Activated CD4-positive, alpha-beta T cell treated with anti-CD3 and anti-CD28 coated beads, Interleukin-2, amount 50 U/mL, for 4 hours (primary cell): ENCODE measurements at places on chromosomes 13 and 19.

DNA sequence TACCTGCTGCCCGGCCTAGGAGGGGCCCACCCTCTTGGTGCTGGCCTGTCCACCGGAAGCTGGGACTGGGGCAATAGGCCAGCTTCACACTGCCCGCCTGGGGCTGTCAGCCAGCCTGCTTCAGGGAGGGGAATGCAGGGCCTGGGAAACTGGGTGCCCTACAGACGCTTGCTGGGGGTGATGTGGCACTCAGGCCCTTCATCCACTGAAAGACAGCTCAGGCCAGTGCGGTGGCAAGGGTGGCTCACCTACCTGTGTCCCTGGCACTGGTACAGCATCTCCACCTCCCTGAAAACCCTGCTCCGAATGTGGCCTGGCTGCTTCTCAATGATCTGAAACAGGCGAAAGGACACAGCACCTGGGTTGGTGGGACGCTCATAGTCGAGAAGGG lies 7.8 kb downstream of the MKNK2 start:
- no peak for DNase-seq

DNA sequence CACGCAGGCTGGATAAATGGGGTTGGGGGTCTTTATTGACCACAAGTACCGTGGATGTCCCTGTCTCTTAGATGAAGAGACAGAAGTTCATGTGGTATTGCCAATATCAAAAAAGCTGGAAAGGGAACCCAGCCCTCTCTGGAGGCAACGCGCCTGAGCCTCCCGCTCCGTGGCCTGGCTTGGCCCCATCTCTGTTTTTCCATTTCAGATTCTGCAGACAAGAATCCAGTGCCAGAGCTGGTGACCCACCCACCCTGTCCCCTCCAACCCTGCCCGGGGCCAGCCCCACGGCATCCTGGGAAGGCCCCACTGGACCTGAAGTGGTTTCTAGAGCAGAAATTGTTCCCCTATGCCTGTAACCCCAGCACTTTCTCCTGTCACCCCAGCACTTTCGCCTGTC lies 57.7 kb downstream of the PTPRS start:
- no peak for DNase-seq

DNA sequence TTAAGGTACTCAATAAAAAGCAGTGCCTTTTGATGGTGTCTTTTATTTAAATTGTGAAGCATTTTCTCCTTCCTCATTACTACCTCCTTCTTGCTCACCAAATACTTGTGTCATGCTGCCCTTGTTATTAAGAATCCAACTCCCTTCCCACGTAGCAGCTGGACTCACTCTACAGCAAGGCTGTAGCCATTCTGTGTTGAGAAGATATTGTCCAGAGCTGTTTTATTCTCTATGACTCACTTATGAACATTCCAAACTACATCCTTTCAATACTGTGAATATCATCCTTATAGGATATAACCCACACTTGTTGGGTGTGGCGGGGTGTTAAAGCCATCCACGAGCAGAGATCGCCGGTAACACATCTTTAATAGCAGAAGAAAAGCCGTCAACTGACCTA lies 1671.5 kb upstream of the SLC10A2 start:
- no peak for DNase-seq

DNA sequence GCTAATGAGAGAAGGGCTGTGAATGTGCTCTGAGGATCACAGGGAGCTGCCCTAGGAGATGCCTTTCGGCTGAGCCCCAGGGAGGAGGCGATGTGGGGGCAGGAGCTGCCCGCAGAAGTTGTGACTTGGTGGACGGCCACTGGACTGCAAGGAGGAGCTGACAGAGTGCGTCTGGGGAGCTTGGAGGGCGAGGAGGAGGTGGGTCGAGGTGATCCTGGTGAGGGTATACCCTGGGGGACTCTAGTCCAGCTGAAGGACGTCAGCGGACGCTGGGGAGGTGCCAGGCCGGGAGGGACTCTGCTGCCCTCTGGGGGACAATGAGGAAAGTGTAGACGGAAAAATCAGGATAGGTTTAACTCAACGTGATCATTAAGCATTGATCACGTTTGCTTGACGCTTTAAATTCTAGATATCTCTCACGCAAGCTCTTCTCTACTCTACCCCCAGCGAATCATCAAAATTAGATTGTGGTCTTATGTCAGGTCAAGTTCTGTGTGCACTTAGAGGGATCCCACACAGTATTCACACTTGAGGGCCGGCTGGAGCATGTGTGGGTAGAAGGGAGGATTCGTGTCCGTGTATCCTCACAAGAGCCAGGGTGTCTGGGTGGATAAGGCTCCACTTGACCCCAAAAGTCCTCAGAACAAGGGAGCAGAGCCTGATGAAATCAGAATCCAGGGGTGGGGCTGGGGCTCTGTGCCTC lies 3.3 kb upstream of the CEACAM7 start:
- DNase-seq = no peak

DNA sequence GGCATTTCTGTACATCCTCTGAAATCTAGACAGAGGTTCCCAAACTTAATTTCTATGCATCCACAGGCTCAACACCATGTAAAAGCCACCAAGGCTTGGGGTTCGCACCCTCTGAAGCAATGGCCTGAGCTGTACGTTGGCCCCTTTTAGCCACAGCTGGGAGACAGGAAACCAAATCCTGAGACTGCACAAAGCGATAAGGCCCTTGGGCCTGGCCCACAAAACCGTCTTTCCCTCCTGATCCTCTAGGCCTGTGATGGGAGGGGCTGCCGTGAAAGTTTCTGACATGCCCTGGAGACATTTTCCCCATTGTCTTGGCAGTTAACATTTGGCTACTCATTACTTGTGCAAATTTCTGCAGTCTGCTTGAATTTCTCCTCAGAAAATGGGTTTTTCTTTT lies 766.4 kb downstream of the GPC5 start:
- no peak for DNase-seq

GRCh38 chr13:30866677-30867076 lies 39.4 kb upstream of the MEDAG start:
- DNase-seq = no peak

DNA sequence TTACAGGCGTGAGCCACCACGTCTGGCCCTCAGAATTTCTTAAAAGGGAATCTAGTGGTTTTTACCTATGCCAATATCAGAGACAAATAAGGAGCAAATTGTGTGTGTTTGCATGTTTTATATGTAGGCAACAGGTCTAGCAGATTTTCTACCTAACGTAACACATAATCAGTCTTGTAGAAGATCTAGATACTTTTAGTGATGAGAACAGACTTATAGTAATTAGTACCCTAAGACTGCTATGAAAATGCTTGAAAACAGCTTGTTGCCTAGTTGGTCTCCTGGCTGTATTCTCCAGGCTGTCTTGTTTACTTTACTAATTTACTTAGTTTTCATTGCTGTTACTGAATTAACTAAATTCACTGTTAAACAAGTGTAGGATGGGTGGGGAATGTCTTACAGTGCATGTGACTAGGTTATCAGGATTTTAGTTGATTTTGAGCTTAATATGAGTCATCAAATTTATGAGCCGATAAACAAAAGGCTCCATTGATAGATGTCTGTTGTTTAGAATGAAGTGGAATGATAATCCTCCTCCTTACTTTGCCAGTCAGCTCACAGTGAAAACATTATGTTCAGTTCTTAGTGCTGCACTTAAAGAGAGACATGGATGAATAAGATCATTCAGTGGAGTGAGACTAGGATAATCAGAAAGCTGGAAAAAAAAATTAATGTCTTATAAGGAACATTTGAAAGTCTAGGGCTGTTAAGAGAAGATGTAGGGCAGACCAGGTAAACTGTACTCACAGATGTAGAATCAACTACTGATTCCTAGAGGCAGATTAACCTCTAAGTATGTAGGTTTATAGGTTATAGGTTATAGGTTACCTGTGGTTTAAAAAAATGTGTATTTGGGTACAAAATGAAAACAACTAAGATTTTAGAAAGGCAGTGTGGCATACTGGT lies 22.4 kb downstream of the GTF2F2 start:
- no peak for DNase-seq

GRCh38 chr13:112727581-112727980 lies 37.7 kb downstream of the ATP11A start:
- DNase-seq = no peak

DNA sequence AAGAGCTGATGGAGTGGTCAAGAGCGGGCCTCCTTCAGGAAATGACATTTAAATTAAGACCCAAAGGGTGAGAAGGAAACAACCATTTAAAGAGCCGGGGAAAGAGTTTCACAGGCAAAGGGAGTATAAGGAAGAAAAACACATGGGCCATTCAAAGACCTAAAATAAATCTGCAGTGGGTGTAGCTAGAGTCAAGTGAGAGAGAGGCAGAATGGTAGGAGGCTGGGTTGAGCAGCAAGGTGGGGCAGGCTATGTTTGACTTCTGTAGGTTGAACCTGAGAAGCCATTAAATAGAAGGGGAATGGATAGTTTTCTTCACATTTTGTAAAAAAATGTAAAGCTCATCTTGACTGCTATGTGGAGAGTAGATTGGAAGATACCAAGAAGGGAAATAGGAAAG lies 183.8 kb downstream of the LACC1 start:
- DNase-seq = no peak

- DNase-seq = no peak
These were observed 25.1 kb downstream of the TMEM161A start for GRCh38 chr19:19113040-19113626.

- DNase-seq = no peak
These were observed 271.0 kb downstream of the SLITRK5 start for GRCh38 chr13:87942205-87942604.

DNA sequence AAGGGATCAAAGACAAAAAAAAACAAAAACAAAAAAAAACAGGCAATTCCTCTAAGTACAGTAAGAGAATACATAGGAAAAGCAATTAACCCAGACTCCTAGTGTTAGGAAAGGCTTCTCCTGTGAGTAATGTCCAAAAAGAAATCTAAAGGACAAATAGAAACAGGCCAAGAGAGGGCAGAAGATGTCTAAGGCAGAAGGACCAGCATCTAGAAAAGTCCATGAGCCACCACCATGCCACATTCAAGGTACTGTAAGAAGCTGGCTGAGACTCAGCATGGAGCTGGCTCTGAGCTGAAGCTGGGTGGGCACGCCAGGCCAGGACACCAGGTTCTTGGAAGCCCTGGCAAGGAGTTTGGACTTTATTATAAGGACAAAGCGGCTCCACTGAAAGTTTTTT lies 118.1 kb upstream of the FRY start:
- DNase-seq = no peak

DNA sequence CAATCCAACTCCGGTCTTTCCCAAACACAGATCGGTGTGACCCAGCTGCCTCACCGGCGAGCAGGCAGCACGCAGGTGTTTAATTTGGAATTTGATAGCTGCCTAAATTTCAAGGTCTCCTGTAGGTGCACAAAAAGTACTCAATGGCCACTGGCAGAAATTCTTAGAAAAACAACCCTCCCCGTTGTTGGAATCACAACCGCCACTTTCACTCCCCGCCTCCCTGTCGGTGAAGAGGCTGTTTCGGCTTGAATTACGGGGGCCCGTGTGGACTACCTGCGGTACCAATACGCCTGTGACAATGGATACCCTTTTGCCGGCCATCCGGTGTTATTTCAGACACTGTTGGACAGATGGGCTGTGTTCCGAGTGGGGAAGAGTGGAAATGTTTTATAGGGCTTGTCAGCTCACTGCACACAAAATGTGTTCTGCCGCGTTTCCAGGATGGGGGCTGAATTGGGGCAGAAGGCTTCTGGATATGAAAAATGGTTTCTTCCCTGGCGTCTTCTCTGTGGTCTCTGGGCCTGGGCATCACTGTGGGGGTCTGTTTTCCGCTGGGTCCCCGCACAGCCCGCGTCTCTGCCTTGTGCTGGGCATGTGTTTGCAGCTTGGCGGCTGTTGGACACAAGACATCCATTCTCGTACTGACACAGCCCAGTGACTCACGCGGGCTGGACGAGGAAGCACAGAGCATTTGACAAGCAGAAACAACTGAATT lies 45.4 kb downstream of the ZIC5 start:
- DNase-seq = no peak

DNA sequence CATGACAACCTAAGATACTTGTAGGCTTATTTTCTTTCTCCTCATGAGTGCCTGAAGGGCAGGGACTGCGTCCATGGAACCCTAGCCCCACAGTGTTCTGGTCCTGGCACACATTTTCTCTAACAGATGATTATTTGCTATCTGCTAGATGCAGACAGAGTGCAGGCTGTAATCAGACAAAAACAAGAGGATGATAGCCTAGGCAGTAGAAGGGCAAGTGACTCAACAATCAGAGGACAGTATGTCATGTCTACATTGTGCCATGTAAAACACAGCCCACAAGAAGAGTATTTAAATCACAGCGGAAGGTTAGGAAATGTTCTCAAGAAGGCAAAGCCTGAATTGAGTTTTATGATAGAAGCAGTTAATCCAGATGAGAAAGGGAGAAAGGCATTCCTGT lies 29.3 kb downstream of the MIPEP start:
- DNase-seq = no peak

GRCh38 chr19:3443840-3444694 lies 36.3 kb downstream of the SMIM24 start:
- no peak for DNase-seq

DNA sequence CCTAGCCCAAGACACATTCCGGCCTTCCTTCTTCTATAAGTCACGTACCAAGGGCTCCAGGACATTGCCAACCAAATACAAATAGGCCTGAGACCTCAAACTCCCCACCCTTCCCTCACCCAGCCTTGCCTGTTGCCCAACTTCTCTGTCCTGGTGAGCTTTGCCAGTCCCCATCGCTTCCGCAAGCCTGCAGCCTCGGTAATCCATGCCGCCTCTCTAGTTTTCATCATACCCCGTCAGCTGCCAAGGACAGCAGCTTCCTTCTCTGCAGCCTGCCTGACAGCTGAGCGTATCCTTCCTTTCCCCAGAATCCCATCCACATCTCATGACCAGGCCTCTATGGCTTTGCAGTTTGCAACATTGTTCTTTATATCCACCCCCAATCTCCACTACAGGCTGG lies 36.6 kb upstream of the POMP start:
- no peak for DNase-seq

DNA sequence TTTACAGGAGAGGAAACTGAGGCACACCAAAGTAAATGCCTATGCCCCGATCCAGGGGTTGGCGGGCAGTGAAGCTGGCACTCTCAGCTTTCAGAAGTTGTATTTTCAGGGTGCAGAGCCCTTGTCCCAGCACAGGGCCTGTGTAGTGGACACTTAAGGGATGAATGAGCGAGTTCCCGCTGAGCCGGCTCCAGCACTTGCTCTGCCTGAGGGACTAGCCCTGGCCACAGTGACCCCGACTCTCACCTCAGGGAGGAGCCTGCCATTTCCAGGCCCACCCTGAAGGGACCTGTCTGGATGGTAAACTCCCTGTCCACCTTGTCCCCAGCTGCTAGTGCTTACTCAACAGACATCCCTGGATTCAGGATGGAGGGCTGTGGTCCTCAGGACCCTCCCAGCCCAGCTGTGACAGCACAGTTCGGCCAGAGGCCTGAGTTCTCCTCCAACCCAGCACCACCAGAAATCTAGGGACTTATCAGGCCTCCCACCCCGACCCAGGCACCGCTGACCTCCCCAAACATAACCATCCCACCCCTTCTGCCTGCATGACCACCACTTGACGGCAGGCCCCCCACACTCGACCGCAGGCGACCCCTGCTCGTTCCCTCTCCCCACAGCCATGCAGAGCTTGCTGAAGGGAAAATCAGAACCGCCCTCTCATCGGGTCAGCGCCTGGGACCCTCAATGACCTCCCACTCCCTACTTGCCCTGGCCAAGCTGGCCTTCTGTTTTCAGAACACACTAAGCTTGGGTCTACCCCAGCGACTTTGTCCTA lies 8.4 kb downstream of the PPP6R1 start:
- DNase-seq = no peak

GRCh38 chr19:639253-640160 lies at the start of gene FGF22:
Gene FGF22 (plus strand): TSS chr19:639879. CDS start chr19:639926, 47 bp downstream.
- peak; percentile 96 for DNase-seq
